Activated CD8-positive, alpha-beta memory T cell treated with anti-CD3 and anti-CD28 coated beads, Interleukin-2, amount 50 U/mL, for 48 hours (primary cell): ENCODE measurements at places on chromosomes 3 and 15.

DNA sequence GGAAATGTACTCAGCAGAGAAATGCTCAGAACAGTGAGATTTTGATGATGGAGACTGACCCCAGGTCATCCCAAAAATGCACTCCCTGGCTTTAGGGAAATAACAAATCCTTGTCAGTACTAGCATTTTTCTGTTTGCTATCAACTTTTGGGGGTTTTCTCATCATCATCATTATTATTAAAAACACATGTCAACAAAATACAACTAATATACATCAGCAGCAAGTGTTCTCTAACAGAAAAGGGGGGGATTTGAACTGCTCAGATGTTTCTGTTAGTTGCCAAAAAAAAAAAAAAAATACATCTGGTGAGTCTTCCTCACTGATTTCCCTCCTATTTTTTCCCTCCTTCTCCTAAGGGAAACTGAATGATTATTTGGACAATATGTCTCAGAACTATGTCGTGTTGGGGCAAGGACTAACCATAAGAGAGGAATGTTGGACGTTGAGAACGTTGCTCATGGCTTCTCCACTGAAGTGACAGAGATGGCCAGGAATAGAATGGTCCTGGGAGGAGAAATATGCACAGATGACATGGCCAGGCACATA lies 230.0 kb upstream of the MCTP2 start:
- DNase-seq = no peak

GRCh38 chr3:170429050-170429449 lies 10.4 kb downstream of the CLDN11 start:
- no peak for DNase-seq

GRCh38 chr3:59463253-59463652 lies 413.4 kb upstream of the CFAP20DC start:
- DNase-seq = no peak

GRCh38 chr3:15064835-15065549 lies at the start of gene MRPS25:
TSS of gene MRPS25 (minus strand) at chr3:15065315. CDS start at chr3:15065194, 121 bp downstream.
- peak; percentile 92 for DNase-seq

DNA sequence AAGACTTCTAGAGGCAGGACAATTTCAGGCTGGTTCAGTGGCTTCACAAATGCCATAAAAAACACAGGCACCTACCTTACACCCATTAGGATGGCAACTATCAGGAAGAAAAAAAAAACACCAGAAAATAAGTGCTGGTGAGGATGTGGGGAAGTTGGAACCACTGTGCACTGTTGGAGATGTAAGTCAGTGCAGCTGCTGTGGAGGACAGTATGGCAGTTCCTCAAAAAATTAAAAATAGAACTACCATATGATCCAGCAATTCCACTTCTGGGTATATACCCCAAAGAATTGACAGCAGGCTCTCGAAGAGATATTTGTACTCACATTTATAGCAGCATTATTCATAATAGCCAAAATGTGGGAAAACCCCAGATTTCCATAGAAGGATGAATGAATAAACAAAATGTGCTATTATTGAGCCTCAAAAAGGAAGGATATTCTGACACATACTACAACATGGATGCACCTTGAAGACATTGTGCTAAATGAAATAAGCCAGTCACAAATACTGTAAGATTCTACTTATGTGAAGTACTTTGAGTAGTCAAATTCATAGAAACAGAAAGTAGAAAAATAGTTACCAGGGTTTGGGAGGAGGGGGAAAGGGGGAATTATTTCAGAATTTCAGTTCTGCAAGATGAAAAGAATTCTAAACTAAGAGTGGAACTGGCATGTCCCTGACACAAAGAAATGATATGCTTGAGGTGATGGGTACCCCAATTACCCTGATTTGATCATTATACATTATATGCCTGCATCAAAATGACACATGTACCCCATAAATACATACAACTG lies 40.9 kb downstream of the NR1D2 start:
- no peak for DNase-seq

GRCh38 chr3:176766862-176767261 lies 430.4 kb downstream of the TBL1XR1 start:
- DNase-seq = no peak

DNA sequence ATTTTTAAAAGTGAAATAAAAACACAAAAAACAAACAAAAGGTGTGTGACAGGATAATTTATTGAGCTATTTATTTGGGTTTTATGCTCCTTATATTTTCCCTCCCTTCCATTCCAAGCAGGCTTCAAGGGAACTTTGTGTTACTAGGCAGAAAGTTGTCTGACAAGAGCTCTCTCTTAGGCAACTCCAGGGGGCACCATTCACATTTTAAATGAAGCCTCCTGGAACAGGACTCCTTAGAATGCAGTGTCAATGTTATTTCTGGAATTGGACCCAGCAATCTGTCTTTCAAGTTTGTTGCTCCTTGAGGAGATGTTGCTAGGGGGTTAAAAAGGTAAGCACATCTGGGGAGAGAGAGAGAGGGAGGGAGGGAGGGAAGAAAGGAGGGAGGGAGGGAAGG lies 5.4 kb upstream of the RFX7 start:
- DNase-seq = no peak

DNA sequence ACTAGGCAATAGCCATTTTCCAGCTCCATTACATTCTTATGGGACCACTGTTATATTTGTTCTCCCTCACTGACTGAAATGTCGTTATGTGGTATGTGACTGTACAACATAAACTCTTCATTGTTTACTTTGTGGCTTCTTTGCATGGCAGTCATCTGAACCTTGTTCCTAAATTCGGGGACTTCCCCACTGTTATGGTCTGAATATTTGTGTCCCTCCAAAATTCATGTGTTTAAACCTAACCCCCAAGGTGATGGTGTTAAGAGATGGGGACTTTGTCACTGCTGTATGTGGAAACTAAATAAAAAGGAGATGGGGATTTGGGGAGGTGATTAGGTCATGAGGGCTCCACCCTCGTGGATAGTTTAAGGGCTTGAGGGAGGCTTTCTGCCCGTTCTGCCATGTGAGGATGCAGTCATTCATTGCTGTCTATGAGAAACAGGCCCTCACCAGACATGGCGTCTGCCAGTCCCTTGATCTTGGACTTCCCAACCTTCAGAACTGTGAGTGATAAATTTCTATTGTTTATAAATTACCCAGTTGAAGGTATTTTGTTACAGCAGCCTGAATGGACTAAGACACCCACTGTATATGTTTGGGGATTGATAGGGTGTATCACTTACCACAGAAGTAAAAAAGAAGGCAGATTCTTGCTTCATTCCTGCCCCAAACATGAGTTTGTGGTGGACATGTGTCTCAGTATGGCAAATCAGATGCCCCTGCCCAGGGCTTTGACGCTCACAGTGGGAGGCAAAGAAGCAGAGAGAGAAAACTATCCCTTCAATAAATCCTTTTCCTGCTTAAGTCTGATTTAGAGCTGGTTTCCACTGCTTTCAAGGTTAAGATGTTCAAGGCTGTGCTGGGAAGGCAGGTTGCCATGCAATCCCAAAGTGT lies 138.0 kb upstream of the UBE2E1 start:
- DNase-seq = no peak

DNA sequence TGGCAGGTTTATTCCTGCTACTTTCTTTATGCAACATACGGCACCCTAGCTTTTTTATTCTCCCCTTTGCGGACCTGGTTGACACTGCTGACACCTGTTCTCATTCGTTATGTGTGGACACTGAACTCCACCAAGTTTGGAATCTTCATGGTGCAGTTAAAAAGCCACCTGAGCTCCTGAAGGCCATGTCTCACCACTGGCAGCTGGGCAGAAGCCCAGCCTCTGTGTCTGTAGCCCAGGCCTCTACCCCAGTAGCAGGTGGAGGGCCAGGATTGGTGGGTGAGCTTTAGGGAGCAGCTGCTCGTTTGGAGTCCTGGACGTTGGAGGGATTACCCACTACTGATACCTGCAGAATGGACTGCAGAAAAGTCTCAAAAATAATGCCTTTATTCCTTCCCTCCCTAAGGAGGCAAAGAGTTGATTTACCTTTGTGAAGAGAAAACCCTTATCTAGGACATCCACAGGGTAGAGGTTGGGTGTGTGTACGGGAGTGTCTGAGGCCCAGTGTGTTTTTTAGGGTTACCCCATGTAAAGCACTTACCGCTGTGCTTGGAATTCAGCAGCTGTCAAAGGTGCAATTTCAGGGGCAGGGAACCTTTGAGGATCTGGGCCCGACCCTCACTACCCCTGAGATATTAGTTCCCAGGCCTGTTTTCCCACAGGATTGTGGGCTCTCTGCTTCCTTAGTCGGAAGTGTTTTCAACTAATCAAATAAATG lies 637 bp upstream of the CCNDBP1 start:
- DNase-seq = no peak

DNA sequence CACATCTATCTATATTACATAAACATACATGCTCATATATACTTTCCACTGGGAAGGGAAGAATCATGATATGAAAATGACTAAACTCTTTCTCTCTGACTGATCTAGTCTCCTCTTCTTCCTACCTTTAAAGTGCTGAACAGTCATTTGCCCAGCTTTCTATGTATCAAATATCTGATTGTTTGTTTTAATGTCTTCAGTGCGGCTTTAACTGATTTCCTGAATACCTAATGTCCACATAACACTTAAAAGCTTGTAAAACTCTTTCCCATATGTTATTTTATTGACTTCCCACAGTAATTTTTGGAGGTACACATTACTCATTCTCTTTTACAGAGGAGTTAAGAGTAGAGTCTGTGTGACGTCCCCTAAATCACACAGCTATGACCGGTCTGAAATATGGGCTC lies 28.2 kb downstream of the CPOX start:
- DNase-seq = no peak

DNA sequence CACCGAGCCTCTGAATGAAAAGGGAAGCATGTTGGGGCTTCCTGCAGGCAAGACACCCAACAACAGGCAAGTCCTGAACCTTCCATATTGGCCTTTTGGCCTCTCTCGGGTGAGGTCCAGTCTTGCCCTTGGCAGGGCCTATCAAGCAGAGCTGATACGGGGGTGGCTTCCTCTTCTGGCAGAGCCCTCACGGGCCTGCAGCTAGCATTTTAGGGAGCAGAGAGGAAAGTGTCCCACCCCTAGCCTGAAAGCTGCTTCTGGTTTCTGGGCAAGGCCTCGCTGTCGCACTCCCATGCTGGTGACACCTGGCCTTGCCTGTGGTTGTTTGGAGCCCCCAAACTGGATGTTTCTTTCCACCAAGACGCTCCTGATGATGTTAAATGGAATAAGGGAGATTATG lies 31.8 kb upstream of the CTSH start:
- no peak for DNase-seq
